ENCODE measurements at places on chromosomes 11 and 22. TPM values are rescaled to one million over a fixed set of nuclear protein-coding genes. Genes with fewer than 3 reads are reported as not detected.

OR5AR1 gene
- not detected for total RNA-seq

TSGA10IP gene
- not detected for total RNA-seq

C11orf42 gene
- total RNA-seq: not detected

POU2AF1 gene
- not detected for total RNA-seq

ARHGAP42 gene
- total RNA-seq: 5.2 TPM

MAPK12 gene
- total RNA-seq: 25.9 TPM

TANGO2 gene
- total RNA-seq: 13.5 TPM

CD82 gene
- total RNA-seq: 6.4 TPM

BATF2 gene
- 0.61 TPM for total RNA-seq

FOSL1 gene
- total RNA-seq: 111 TPM

OR52I2 gene
- total RNA-seq: not detected

CHRNA10 gene
- total RNA-seq: 1.3 TPM

UCP3 gene
- 0.89 TPM for total RNA-seq

ACTN3 gene
- 0.06 TPM for total RNA-seq

PTPN5 gene
- not detected for total RNA-seq

MRGPRE gene
- total RNA-seq: 0.17 TPM

GLB1L3 gene
- total RNA-seq: not detected

CHRM1 gene
- total RNA-seq: 0.06 TPM

P2RX6 gene
- 0.79 TPM for total RNA-seq

RTN4RL2 gene
- 87.5 TPM for total RNA-seq

MCAM gene
- 11.4 TPM for total RNA-seq

KCNQ1OT1 gene
- 0.07 TPM for total RNA-seq

CRYBB3 gene
- not detected for total RNA-seq

SLC22A8 gene
- total RNA-seq: not detected

LDLRAD3 gene
- 33.0 TPM for total RNA-seq
